AG10803 (cell line): ENCODE measurements at places on chromosomes 4 and X.

DNA sequence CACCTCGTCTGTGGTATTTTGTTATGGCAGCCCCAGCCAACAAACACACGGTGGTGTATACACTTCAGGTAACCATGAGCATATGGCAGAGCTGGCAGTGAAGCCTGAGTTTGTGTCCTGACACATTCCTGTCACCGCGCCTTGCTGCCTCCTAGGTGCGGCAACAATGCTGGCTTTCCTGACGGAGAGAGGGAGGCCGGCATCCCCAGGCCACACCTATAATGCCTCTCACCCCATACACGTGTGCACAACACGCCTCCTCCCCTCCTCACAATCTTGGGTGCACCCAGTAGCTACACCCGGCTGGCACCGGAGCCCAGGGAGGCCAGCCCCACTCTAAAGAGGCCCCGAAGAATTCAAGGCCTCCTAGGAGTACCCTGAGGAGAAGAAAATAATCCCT, 158.5 kb downstream of the NSUN7 start:
- DNase-seq, result no peak

DNA sequence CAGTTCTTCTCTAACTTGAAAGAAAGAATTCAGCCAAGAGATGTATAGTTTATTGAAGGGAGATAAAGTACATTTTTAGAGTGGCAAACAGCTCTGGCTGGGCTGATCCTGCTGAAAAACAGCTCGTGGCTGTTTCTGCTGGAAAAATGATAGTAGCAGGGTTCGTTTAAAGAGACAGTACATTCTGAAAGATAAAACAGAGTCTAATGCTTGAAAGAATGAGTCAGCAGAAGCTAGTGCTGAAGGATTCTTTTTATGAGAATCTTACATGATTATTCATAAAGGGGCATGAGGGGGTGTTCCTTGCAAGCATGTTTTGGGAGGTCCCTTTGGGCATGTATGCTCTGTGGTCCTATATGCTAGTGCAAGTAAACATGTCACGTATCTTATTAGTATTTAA, 790.0 kb downstream of the PCDH18 start:
- no peak for DNase-seq

GRCh38 chr4:11428231-11428898, at the start of gene HS3ST1:
TSS of gene HS3ST1 (minus strand) at chr4:11428894. CDS start at chr4:11400005, 28,889 bp downstream.
- DNase-seq, result no peak

- no peak for DNase-seq
Observed at GRCh38 chr4:5867866-5868265, 25.0 kb downstream of the CRMP1 start.
